ENCODE measurements at places on chromosomes 6 and 20.

DNA sequence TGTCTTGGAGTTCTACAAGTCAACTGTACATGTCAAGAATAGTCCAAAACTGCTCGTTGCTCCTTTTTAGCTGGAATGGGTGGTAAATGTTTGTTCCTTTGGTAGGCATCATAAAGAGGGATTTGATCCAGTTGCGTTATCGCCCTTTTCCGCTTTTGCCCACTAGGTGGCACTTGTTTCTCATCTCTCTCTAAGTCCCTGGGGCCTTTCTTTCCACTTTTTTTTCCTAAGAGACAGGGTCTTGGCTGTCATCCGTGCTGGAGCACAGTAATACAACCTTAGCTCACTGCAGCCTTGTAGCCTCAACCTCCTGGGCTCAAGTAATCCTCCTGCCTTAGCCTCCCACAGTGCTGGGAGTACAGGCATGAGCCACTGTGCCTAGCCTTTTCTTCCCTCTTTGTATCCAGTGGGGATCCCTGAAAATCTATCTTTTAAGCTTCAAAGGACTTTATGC, 20.7 kb downstream of the GTPBP2 start:
- DNase-seq = peak; percentile 62

DNA sequence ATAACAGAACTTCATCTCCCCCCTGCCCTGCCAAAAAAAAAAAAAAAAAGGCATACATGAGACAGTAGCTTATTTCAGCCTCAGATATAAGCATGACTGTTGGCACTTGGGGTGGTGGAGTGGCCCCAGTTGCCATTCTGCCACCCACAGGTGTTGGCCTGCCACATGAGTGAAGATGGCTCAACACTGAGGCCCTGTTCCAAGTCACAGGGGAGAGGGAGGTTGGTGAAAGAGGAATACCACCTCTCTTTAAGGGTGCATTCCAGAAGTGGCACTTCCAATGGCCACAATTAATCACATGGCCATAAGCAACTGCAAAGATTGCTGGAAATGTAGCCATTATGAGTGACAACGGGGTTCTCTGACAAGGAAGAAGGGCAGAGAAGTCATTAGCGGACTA, 61.9 kb upstream of the JARID2 start:
- no peak for DNase-seq

DNA sequence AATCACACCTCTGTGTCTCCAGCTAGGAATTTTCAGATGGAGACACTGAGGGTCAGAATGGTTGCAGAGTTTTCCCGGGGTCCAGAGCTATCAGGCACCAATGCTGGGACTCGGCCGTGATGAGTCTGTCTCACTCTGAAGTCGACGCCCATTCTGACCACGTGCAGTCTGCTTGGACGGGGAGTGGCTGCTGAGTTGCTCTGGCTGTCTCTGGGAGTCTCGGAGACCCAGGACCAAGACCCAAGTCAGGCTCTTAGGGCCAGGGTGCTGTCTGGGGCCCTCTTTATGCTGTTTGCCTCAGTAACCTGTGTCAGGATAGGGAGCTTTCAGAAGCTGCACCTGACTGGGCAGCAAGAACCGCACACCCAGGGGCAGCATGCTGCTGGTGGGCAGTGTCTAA, 4.6 kb downstream of the IP6K3 start:
- no peak for DNase-seq

- DNase-seq = no peak
These were observed 90.0 kb downstream of the CD2AP start for GRCh38 chr6:47567586-47567985.

DNA sequence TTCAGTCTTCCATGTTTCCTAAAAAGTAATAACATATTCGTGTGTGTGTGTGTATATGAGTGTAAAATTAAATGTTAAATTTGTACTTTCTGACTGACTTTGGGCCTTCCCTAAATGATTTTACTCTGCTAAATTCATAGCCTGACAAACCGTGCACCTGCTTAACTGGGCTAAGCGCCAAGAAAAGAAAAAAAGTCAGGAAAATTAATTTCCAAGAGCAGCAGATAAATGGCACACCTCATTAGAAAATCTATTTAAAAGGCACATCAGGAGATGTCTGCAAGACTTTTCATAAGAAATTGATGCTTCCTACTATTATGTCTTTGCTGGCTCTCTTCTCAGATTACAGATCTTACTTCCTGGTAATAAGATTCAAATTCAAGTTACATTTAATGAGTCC, 72.4 kb downstream of the TRDN start:
- no peak for DNase-seq

DNA sequence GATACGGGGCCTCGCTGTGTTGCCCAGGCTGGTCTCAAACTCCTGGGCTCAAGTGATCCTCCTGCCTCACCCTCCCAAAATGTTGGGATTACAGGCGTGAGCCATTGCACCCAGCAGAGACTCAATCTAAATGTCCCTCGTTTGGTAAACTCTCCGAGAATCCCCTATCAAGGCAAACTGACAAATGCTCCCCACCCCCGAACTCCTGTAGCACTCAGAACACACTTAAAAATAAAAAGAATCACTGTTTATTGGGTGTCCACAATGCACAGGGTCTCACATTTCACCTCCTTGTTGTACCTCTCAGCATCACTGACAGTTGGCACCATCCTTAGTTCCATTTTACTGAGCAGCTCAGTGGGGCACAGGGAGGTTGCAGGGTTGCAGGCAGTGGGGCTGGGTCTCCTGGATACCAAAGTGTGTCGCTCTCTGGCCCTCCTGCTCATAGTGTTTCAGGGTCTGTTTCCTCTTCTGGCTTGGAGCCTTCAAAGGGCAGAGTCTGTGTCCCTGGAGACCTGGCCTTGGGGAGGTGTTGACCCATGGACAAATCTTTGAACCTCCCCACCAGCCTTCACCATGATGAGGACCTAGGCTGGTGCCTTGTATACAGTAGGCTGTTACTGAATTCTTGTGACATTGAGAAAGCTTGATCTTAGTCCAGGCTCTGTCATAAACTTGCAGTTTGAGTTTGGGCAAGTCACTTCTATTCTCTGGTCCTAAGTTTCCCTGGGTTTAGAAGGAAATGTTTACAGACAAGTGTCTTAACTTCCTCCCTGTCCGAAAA, 8.5 kb upstream of the SRC start:
- no peak for DNase-seq

GRCh38 chr20:3749689-3750531, 17.4 kb downstream of the HSPA12B start:
- DNase-seq = no peak

DNA sequence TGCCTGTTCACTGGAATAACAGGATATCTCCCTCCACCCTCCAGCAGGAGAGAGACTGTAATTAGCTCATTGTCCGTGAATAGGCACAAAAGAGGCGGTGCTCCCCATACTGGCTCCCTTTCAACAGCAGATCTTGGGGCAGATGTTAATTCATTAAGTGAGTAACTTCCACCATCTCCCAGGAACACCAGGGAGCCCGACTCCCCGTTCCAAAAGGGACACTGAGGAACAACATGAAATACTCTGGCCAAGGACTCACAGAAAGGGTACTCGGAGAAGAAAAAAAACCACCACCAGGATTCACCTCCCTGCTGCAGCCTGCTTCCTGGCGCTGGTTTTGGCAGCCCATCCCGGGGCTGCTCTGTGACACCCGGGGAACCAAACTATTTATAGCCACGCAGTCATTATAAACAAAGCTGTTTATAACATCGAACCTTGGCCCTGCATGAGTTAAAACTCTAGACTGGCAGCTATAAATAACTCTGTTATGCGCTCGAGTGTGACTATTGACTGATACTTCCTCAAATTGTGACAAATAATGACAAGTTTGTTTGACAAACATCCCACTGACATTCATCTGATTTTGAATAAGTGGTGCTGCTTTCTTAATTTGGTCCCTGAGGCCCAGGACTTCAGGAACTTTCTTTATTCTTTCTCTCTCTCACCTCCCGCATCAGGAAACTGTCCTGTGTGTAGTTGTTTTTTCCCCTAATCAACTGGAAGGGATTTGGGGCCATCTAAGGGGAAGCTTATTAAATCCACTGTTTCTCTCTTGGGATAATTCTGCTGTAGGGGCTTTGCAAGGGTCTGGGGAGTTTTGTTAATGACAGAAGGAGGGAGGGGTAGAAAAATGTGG, 521.6 kb downstream of the CD83 start:
- DNase-seq = no peak

DNA sequence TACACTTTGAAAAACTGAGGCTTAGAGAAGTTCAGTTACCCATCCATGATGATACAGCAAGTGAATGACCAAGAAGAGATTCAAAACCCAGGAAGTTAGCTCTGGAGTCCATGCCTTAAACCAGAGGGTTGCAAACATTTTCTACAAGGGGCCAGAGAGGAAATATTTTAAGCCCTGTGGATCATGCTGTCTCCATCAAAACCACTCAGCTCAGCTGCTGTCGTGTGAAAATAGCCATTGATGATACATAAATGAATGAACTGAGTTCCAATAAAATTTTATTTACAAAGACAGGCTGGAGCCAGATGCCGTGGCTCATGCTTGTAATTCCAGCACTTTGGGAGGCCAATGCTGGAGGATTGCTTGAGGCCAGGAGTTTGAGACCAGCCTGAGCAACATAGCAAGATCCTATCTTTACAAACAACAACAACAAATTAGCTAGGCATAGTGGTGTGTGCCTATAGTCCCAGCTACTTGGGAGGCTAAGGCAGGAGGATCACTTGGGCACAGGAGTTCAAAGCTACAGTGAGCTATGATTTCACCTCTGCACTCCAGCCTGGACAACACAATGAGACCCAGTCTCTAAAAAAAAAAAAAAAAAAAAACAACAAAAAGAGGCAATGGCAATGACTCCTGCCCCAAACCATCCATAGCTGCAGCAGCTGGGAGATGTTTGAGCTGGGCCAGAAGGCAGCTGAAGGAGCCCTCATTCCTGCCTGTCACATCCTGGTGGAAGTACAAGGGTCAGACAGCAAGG, 44.1 kb upstream of the RIN2 start:
- no peak for DNase-seq

GRCh38 chr6:38671885-38672467, 31.0 kb downstream of the GLO1 start:
- peak; percentile 0 for DNase-seq

GRCh38 chr6:36419310-36419709, 23.3 kb downstream of the PXT1 start:
- no peak for DNase-seq

GRCh38 chr20:14259689-14260088, 77.7 kb downstream of the FLRT3 start:
- DNase-seq = no peak

DNA sequence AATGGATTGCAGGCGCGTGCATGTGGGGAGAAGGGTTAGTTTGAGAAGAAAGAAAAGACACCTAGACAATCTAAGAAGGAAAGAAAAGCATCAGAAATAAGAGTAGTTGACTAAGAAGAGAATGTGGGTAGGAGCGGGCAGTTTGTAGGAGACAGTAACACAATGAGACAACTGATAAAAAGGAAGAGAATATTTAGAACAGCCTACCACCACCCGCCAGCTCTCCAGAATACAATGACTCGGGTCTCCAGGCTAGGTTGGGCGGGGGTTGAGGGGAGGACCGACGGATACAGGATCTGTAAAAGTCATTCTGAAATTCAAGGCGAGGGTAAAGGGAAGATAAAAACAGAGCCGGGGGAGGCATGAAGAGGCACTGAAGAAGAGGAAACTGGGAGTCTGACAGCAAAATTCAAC, 712 bp downstream of the ABHD16A start:
- peak; percentile 20 for DNase-seq

DNA sequence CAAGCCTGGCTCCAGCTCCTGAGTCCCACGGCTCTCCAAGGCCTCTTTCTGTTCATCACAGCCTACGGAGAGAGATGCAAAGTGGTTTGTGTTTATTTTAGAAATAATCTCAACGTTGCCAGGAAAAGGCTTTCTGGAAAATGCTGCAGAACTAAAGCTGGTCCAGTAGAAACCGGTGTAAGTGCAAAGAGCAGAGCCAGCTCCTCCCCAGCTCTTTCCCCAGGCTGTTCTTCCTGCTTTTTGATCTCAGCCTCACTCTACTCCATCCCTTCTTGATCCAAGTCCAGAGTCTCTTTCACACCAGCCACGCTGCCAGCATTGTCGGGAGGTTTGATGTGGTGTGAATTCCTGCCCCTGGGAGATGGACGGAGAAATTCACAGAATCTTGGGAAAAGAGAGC, 69.8 kb downstream of the TMEM170B start:
- DNase-seq = no peak

GRCh38 chr20:63394920-63395455, 33.8 kb upstream of the CHRNA4 start:
- no peak for DNase-seq

DNA sequence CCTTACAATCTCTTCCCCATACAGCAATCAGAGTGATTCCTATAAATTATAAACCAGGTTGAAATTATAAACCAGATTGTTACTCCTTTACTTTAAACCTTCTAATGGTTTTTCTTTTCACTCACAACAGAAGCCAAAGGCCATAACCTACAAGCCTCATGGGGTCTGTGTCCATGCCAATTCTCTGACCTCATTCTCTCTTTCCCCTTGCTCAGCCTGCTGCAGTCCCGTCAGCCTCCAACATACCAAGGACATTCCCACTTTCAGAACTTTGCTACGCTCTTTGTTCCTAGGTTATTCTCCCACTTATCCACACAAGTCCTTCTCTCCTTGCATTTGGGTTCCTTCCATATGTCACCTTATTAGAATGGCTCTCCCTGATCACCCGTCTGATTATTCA, 277.9 kb upstream of the TCF21 start:
- DNase-seq = no peak

DNA sequence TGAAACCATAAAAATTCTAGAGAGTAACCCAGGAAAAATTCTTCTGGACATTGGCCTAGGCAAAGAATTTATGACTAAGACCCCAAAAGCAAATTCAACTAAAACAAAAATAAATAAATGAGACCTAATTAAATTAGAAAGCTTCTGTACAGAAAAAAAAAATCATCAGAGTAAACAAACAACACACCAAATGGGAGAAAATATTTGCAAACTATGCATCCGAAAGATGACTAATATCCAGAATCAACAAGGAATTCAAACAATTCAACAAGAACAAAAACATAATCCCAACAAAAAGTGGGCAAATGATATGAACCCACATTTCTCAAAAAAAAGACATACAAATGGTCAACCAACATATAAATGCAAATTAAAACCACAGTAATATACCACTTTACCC, 242.6 kb upstream of the CDYL start:
- DNase-seq = no peak

All from stimulated activated CD4-positive, alpha-beta T cell treated with anti-CD3 and anti-CD28 coated beads, Interleukin-12 subunit alpha, Interleukin-12 subunit beta, amount 100 ng/mL, for 48 hours (primary cell).